ENCODE measurements at places on chromosomes 1 and 21.

DNA sequence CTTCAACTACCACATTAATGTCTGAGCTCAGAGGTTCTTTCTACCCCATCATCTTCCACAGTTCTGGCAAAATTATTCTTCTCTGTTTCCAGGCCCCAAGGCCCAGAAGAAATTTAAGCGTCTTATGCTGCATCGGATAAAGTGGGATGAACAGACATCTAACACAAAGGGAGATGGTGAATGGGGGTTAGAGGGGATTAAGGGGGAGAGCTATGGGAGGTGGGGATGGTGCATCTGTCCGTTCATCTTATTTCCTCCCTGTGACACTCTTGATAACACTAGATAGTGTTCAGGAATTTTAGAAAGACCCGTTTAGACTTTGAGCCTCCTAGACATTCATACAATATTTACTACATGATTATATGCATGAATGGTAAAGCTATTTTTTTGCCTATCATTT, 17.6 kb upstream of the RPRD2 start:
- DNase-seq = no peak

DNA sequence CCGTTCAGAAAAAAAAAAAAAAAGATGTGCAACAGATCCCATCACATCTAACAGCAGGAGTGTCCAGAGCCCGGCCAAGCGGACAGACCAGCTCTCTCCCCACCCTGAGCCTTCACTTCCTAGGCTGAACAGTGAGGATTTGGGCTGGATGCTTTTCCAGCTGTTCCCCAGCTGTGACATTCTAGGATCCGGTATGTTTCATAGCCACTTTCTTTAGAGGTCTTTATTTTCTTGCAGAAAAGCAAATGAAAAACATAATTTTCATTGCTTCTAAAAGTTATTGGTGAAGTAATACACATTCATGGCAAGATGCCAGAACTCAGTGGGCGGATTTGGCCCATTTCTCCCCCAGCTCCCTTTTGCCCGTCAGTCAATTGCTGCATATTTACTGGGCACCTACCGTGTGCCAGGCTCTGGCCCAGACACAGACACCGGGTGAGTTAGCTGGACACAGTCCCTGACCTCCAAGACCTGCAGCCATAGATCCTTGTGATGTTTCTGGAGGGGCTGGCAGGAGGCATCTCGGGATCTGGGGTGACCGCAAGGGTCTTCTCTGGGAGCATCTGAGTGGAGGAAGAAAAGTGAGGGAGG, 213.7 kb upstream of the VAMP3 start:
- DNase-seq = no peak

DNA sequence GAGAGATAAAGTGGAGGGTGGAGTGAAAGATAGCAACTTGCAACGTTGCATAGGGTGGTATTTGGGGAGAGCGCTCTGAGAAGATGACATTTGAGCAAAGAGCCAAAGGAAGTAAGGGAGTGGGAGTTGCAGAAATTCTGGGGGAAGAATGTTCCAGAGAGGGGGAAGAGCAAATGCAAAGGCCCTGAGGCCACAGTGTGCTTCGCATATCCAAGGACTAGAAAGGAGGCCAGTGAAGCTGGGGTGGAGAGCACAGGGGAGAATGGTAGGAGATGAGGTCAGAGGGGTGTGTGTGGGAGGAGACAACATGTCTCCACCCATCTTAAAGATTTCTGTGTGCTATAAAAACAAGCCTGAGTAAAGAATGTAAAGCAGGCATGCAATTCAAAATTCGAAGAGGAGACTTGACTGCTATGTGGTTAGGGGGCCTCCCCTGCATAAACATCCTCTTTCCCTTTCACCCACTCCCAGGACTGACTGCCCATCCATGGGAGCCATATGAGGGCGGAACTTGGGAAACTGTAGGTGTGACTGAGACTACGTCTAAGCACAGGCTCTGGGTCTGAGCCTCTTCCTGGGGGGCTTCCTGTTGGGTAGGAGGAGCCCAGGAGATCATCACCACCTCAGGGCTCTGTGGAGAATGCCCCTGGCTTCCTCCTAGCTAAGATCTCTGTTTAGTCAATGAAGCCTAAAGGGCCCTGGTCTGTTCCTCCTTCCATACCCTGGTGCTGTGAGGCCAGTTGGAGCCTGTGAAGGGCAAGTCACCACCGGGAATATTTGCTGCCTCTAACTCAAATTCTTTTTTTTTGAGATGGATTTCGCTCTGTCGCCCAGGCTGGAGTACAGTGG, 2.9 kb upstream of the CLIC4 start:
- DNase-seq = no peak

DNA sequence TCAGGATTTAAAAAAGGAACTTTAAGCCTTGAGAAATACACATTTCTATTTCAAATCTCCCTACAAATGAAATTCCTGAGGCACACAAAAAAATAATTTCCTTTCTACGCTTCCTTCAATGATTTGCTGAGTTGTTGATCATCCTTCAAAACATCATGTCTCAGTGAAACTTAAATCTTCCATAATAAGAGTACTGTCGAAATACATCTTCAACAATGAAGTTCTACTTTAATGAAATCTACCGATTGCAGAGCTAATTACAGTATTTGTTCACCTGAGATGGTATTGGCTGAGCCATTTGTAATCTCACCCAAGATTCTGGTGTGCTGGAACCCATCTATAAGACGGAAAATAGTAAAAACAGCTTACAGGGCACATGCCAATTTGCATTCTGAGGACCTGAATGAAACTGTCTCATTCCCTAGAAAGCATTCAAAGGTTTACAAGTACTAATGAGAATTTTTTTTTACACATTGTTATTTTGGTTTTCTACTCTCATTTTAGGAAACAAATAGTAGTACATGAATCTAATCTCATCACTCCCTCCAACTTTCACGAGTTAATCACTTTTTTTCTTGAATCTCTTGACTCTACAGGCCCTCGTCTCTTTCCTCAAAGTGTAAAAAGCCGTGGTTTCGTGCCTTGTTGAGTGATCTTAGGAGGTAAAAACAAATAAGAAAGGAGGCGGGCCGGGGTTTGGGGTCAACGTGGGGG, 1.1 kb downstream of the CHML start:
- DNase-seq = no peak

GRCh38 chr21:43313221-43313938, 113.6 kb downstream of the SIK1 start:
- no peak for DNase-seq

- no peak for DNase-seq
These were observed 41.3 kb downstream of the LRRC71 start for GRCh38 chr1:156961709-156962108.

GRCh38 chr1:92786111-92786901, 1.4 kb upstream of the EVI5 start:
- DNase-seq = no peak

- no peak for DNase-seq
These were observed 674 bp upstream of the ATXN7L2 start for GRCh38 chr1:109482791-109483671.

- DNase-seq = no peak
These were observed 10.2 kb upstream of the RNF186 start for GRCh38 chr1:19825298-19825697.

GRCh38 chr21:42614396-42614795, 39.0 kb upstream of the PDE9A start:
- DNase-seq = no peak

- no peak for DNase-seq
These were observed 76.5 kb upstream of the WDR26 start for GRCh38 chr1:224510880-224511645.

DNA sequence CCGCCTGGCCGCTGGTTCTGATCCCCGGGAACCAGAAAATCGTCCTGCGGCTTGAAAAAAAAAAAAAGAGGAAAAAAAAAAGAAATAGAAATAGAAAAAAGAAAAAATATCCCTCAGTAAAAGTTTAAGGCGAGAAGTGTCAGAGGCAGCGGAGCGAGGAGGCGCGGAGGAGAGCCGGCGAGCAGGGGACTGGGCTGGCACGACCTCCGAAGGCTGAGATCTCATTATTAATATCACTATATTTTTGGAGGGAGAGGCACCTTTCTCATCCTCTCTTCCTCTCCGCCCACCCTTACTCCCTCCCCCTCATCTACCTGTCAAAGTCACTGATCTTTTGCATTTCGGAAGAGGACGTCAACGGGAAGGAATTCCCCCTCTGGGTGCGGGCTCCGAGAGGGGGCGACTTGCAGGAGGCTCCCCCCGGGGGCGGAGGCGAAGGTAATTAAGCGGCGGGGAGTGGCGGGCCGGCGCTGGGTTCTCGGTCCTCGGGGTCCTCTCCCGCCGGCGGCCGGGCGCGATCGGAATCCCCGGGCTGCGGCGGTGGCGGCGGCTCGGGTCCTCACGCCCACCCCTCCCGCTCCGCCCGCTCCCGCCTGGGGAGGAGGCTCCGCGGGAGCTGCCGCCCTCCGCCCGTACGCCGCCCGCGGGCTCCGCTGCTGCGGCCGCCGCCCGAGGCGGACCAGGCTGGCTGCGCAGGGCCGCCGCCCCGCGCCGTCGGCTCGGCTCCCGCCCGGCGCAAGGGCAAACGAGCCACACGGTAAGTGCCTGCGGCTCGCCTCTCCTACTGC, at the start of gene NTNG1:
Gene NTNG1, plus strand, starts transcription at position 337 of the 788 bp plus-strand sequence.
- DNase-seq = no peak

DNA sequence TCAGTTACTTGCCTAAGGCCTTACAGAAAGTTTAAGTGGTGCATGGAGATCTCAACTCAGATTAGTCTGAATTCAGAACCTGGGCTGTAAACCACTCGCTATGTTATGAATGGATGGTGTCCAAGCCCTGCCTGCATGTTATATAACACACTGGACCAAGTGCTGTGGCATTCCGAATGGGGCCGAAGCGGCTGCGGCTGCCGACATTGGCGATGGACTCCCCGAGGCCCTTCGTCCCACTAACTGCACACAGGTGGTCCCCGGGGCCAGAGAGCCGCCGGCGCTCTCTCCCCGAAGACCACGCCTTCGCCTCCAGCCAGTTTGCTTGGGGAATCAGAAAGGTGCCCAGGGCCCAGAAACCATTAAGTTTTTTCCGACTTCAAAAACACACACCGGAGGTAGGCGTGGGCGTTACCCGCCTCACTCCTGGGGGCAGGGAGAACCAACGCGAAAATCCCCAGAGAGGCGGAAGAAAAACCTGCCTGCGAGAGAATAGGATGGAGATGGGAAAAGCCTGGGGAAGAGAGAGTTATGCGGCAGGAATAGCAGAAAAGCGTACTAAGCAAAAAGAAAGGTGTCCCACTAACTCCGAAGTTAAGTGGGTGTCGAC, 579 bp upstream of the TENT5C start:
- DNase-seq = no peak

DNA sequence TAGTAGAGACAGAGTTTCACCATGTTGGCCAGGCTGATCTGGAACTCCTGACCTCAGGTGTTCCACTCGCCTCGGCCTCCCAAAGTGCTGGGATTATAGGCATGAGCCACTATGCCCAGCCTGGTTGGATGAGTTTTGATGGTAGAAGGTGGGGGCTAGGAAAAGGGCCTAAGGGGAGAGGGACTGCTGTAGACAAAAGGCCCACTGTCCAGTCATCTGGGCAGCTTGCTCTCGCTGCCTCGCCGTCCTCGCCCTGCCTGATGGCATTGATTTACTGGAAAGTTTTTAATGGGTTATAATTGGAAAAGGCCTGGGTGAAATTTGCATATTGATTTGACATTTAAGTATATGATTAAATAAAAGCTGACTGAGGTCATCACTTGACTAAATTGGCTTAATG, 175.1 kb upstream of the CSF3R start:
- no peak for DNase-seq

DNA sequence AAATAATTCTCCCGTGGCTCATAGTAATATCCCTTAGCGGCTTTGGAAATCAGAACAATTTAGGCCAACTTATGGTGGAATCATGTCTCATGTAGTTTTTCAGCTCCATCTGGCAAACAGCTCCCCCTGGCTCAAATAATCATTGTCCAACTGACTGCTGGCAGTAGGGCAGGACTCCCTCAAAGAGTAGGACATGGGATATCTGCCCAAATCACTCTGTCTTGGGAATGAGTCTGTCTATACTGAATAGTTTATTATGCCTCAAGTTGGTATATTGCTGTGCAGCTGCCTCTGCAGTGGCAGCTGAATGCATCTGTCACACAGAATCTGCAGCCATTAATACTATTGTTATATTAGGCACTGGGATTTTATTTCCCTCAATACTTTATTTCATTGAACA, 255.7 kb downstream of the COL11A1 start:
- DNase-seq = no peak

GRCh38 chr1:233045588-233045987, 95.2 kb downstream of the NTPCR start:
- no peak for DNase-seq

Measured in NCI-H2227 treated with DMSO at 0.1 percent for 48 hours (cell line).